ENCODE measurements at places on chromosomes 1 and 21.

- no peak for DNase-seq
Measured at GRCh38 chr1:233587958-233588799, 25.7 kb upstream of the KCNK1 start.

GRCh38 chr1:111422546-111423391, 4.8 kb downstream of the OVGP1 start:
- DNase-seq: no peak

DNA sequence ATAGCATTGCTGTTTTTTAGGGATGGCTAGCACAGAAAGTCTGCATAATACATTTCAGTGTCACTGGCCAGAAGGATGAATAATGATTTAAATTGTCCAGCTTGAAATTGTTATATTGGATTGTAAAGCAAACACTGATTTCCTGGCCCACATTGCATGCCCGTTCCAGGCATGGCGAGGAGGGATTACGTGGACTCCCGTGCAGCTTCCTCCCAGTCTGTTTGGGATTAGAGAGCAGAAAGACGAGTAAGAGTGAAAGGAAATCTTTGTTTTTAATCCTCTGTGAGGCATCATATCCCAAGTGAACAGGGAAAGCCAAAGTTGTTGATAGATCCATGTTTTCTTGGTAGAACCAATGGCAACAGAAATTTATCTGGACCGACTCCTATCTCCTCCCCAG, 8.4 kb downstream of the TRIM58 start:
- no peak for DNase-seq

DNA sequence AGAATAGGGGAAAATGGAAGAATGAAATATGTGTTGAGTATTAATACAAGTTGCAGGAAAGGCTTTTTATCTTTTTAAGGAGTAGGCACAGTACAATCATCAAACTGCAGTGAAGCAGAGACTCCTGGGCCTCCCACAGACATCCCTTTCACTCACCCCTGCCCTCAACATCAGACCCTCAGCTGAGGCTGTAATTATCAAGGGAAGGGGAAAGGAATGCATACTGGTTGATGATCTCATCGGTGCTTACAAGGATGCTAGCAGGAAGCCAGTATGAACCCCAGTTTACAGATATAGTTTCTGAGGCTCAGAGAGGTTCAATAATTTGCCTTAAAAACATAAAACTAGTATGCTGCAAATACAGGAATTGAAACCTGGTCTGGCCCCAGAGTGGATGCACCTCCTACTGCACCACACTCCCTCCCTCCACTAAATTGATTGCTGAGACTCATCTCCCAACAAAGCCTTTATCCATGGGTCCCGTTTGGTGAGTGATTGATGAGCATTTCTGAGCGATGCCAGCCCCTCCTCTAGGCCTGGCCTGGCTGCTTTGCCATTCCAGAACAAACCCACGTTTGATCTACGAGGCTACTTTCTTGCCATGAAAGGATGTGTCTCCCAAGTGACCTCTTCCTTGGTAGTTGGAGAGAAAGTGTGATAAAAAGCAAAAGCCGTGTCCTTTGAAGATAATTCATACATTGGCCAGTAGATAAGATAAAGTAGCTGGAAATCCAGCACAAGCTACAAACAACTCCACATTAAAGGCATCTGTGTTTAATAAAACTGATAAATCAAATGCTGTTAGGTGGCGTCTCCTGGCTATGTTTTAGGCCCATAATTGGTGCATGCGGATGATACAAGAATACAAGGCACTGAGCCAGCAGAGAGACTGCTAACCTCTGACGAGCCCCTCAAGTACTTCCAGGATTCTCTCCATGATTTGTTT, 233.9 kb upstream of the CAMK1G start:
- DNase-seq: no peak

DNA sequence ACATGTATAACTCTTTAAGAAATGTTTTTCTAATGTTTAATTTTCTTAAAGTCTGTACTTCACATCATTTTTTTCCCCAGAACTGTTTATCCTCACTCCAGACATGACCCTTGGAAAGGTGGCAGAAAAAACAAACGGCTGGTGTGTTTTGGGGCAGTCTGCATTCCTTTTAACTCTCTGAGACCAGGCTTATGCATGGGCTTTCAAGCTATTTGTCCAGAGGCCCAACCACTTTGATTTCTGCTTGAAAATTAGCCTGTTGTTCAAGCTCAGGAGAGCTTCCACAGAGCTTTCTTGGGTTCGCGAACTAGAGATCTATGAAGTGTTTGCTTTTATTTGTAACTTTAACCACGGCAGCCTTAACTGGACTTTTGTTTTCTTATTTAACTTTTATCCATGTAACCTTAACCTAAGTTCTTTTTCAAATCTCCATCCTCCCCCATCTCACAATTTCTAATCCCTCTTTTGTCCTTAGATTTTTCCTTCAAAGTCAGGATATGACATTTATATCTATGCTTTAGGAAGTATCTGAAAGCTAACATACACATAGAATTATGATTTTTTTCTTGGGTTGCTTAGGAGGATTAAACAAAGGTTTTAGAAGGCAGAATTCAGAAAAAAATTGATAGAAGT, 111.8 kb downstream of the FGGY start:
- no peak for DNase-seq

- no peak for DNase-seq
Measured at GRCh38 chr21:21196087-21196486, 197.9 kb downstream of the NCAM2 start.

- no peak for DNase-seq
Measured at GRCh38 chr1:41162441-41162840, 79.7 kb downstream of the SCMH1 start.

DNA sequence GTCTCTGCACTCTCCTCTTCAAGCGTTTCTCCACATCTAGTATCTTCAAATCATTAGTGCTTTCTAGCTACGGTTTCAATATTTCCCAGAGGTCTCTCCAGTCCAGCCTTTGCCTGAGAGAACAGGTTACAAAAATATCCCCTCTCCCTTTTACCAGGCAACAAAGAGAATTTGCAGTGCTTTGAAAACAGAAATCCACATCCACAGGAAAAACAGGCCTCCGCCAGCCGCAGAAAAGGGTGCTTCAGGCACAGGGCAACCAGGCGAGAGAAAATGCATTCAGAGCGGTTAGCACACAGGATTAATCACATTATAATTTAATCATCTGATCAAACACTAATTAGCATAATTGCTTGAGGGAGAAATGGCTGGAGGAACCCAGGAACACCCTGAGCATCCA, 13.8 kb downstream of the DSCAM start:
- no peak for DNase-seq

DNA sequence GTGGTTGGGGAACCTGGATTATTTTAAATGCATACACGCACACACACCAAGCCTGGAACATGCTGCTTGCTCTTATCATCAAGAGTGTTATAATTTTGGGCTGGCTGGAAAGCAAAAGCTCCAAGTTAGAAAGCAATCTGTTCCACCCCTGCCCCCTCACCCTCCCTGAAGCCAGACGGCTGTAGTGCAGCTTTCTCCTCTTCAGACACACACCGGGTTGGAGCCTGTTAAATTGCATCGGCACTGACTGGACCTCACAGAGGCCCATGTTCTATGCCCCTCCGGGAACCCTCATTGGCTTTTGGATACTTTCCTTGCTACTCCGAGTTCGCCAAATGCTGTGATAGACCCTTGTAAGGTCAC, 90.6 kb upstream of the KCNJ15 start:
- DNase-seq: no peak
